Tibial nerve (tissue), 4 donors: ENCODE measurements at places on chromosomes 12 and 14. TPM values are rescaled to one million over a fixed set of nuclear protein-coding genes. Genes with fewer than 3 reads are reported as not detected.
A peak's percentile ranks its signal among the peaks of the same experiment; 100 is the strongest.

Gene PTGER2
- total RNA-seq: 2.1 TPM

Gene C12orf54
- total RNA-seq: not detected

Gene CPSF6
- total RNA-seq: 37.3 TPM

Gene AGAP2
- total RNA-seq: 1.9 TPM

Gene FAM161B
- total RNA-seq: 9.6 TPM

Gene HIP1R
- total RNA-seq: 10.3 TPM

Gene GPR135
- 10.8 TPM for total RNA-seq

DNA sequence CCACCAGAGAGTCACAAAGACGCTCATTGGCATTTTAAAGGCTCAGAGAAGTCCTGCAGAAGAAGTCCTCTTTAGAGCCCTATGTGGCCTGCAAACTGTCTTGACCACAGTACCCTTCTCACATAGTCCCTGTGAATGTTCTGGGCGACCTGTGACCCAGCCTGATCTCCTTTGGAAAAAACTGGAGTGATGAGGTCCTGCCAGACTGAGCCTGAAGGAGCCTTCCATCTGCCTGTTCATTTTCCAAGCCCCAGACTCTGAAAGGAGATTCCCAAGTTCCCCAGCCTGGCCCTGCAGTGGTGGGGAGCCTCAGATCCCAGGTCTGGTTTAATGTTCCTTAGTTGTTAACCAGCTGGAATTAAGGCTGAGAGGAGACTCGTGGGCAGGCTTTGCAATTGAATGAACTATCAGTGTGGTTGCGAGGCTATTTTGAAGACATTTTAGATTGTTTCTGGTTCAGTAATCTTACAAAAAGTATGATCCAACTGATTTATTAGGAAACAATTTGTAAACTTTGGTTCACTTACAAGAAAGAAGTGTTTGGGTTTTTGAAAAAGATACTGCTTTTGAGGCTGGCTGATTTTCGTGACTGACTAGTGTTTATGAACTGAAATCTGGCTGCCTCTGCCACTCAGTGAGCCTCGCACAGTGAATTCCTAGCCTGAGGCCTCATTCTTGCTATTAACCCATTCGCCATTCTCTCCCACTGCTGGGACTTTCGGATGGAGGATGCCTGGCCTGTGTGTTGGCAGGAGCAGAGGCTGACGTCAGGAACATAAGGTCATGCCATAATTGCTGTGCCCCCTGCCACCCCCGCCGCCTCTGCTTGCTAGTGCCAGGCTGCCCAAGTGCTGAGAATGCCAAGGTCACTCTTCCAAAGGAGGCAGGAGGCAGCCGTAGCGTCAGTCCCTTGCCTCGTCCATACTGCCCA is 249.0 kb downstream of the CACNA1C start:
- peak; percentile 25 for DNase-seq
- peaks cover 19% of the 10 kb centered on the region for H3K4me1 ChIP-seq
- no peak overlapping the region for H3K4me3 ChIP-seq

DNA sequence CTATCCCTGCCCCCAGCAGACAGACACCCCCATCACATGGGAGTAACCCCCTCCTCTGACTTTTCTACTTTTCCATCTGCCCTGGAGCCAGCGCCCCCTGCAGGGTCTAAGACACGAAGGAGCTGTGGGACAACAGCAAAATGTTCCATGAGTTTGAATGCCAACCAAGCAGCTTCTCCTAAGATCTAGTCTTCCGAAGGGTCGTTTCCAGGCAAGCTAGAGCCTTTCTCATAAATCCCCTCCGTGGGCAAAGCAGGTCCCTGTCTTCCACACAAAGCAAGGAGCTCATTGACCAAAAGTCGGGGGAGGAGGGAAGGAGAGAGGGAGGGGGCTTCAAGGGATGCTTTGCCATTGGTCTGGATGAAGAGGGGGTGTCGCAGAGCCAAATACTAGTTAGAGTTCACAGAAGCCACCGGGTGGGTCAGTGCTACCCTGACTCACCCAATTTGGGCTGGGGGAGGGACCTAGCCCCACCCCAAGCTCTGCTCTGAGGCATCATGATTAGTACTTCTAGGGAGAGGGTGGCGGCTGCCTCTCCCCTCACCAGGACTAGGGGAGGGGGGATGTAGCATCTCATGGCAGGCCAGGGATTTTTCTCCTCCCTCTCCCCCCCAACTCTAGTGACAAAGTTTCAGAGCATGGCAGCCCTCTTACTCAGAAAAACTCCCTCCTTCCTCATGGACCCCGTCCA is 1.6 kb downstream of the MSI1 start:
- no peaks in the 10 kb centered on the region for H3K36me3 ChIP-seq
- H3K27me3 ChIP-seq: peaks cover 51% of the 10 kb centered on the region
- H3K4me1 ChIP-seq: peaks cover 43% of the 10 kb centered on the region
- H3K27ac ChIP-seq: peak overlapping the region; percentile 68
- no peak for DNase-seq

GRCh38 chr12:130487636-130488357 is 150.1 kb downstream of the PIWIL1 start:
- H3K4me1 ChIP-seq: no peaks in the 10 kb centered on the region
- no peak overlapping the region for H3K27ac ChIP-seq
- no peaks in the 10 kb centered on the region for H3K36me3 ChIP-seq
- H3K4me3 ChIP-seq: no peak overlapping the region
- H3K27me3 ChIP-seq: no peaks in the 10 kb centered on the region

DNA sequence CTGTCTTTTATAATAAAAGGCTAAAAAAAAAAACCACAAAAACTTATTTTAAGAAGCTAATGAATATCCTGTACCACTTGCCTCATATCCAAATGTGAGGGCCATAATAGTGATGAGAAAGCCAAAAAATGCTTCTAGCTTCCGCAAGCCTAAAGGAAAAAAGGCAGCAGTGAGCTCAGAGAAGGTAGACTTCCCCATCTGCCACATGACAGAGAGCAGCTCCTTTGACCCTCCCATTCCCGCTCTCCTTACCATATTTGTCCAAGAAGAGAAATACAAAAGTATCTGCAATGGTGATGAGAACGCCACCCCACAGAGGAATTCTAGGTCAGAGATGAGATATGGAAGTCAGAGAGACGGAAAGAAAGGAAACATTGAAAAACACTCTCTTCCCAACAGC is 27.1 kb downstream of the SLC11A2 start:
- no peaks in the 10 kb centered on the region for H3K4me1 ChIP-seq
- H3K27me3 ChIP-seq: no peaks in the 10 kb centered on the region
- H3K27ac ChIP-seq: no peak overlapping the region
- no peaks in the 10 kb centered on the region for H3K36me3 ChIP-seq

- H3K36me3 ChIP-seq: no peaks in the 10 kb centered on the region
- peak overlapping the region; percentile 34 for H3K27ac ChIP-seq
- peak; percentile 49 for DNase-seq
These were observed 86.6 kb downstream of the BORCS5 start for GRCh38 chr12:12443431-12443878.

GRCh38 chr14:53327716-53328115 is 174.6 kb upstream of the DDHD1 start:
- no peak for DNase-seq
- no peak overlapping the region for H3K27ac ChIP-seq
- H3K36me3 ChIP-seq: no peaks in the 10 kb centered on the region

GRCh38 chr12:28021704-28022103 is 49.2 kb upstream of the PTHLH start:
- no peak overlapping the region for H3K4me3 ChIP-seq
- no peak for DNase-seq
- no peaks in the 10 kb centered on the region for H3K36me3 ChIP-seq

DNA sequence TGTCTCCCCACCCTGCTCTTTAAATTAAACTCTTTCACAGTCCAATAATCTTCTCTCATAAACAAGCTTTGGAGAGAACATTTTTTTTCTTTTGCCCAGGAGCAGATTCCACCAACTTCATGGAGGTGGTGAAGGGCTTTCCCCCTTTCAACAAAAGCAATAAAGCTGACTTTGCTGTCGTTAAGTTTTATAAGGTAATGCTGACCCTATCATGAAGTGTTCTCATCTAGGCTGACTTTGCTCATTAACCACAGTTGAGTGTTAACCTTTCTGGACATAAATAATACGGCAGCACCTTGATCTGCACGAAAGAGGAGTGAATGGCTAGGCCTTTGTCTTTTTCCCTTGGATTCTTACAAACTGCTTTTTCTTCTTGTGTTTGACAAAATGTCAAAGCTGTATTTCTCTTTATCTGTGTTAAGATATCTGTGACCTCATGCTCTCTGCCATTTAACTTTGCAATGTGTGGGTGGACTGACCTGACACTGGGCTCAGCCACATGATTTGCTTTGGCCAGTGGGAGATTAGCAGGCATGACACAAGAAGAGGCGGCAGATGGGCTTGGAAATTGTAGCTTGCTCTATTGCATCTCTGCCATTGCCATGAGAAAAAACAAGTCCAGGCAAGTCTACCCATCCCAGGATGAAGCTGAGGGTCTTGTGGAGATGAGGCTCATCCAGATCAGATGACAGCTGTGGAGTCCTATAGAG is 470.9 kb upstream of the CCDC196 start:
- H3K27me3 ChIP-seq: no peaks in the 10 kb centered on the region
- H3K4me3 ChIP-seq: no peak overlapping the region
- H3K36me3 ChIP-seq: no peaks in the 10 kb centered on the region
- DNase-seq: no peak
- no peak overlapping the region for H3K27ac ChIP-seq
- no peaks in the 10 kb centered on the region for H3K4me1 ChIP-seq

DNA sequence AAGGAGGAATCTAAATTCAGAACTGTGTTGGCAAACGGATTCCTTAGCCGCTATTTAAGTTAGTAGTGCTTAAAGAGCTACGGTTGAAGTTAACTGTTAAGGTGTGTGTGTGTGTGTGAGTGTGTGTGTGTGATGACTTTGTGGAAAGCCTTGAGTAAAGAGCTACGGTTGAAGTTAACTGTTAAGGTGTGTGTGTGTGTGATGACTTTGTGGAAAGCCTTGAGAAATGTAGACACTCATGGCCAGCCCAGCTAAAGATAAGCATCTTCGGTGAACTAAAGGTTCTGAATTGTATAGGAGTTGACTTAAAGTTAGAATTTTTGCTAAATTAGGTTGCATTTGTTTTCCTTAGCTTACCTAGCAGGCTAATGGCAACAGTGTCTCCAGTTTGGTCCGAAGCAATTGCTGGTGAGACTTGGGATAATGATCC is 1.4 kb downstream of the KTN1 start:
- no peaks in the 10 kb centered on the region for H3K27me3 ChIP-seq
- H3K4me1 ChIP-seq: peaks cover 62% of the 10 kb centered on the region
- H3K4me3 ChIP-seq: peak overlapping the region; percentile 94
- H3K36me3 ChIP-seq: no peaks in the 10 kb centered on the region
- no peak overlapping the region for H3K27ac ChIP-seq

DNA sequence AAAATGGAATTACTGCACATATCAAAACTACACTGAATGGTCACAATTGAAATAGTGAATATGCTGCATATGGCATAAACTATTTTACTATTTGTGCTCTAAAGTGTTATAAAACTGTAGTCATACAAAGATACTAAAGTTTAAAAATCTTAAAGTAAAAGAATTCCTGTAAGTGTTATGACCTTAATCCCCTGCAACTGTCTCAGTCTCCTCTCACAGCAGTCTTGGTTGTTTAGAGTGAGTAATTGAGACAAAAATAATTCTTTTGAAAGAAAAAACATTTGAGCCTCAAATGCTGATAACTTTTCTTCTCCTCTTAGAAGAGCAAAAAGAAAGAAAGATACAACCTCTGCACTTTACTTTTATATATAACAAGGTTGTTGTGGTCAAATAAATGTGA is 99.9 kb downstream of the SYT1 start:
- no peak overlapping the region for H3K27ac ChIP-seq
- no peak for DNase-seq
- no peaks in the 10 kb centered on the region for H3K4me1 ChIP-seq
- no peaks in the 10 kb centered on the region for H3K36me3 ChIP-seq

DNA sequence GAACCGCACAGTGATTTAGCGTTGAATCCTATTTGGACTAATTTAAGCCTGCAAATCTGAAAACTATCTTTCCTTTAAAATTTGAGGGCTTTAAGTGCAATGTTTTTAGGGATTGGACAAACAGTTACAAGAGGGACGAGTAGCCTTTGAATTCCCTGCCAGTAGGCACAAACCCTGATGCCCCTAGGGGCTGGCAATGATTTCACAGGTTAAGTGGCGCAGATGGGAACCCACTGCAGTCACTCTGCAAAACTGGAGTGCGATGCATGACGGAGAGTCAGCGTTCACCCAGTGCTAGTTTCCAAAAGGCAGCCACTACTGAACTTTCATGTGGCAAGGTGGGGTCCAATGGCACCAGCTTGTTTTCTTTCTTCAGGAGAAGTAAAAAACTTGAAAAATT is 99.4 kb upstream of the FRMD6 start:
- H3K27ac ChIP-seq: no peak overlapping the region
- H3K36me3 ChIP-seq: no peaks in the 10 kb centered on the region
- no peak for DNase-seq

DNA sequence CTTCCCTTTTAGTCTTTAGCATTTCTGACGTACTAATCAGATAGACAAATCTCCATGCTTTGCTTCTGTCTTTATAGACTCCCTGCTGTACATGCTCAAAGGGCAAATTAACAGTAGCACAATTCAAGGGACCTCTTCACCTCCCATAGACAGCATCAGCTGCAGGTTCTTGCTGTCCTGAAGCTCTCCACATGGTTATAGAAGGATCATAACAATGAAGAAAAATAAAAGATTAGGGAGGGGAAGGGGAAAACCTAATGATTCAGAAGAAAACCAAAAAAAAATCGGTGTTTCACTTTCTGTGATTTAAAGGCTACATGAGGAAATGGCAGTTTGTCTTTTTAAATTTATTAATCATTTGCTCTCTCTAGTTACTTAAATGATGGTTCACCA is 155.5 kb downstream of the PTCSC3 start:
- H3K27me3 ChIP-seq: no peaks in the 10 kb centered on the region
- no peak overlapping the region for H3K4me3 ChIP-seq
- no peak for DNase-seq
- peak overlapping the region; percentile 80 for H3K27ac ChIP-seq
- H3K36me3 ChIP-seq: no peaks in the 10 kb centered on the region

DNA sequence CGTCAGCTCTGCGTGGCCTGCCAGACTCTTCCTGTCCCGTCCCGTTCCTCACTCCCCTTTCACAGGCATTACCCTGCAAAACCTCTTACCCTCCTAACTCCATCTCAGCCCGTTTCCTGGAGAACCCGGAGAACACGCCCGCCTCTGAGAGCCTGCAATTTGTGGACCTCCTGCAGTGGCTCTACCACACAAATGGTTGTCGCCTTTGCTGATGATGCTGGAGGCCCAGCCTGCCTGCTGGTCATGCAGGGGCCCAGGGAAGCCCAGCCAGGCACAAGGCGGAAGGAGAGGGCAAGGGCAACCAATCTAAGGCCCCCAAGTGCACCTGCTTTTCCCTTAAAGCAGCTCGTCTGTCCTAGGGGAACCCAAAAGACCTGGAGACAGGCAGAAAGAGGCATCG is 22.5 kb downstream of the RFLNA start:
- H3K4me1 ChIP-seq: no peaks in the 10 kb centered on the region
- H3K36me3 ChIP-seq: peaks cover 24% of the 10 kb centered on the region
- H3K27me3 ChIP-seq: no peaks in the 10 kb centered on the region
- DNase-seq: no peak
